ENCODE measurements at places on chromosomes 4 and X.

DNA sequence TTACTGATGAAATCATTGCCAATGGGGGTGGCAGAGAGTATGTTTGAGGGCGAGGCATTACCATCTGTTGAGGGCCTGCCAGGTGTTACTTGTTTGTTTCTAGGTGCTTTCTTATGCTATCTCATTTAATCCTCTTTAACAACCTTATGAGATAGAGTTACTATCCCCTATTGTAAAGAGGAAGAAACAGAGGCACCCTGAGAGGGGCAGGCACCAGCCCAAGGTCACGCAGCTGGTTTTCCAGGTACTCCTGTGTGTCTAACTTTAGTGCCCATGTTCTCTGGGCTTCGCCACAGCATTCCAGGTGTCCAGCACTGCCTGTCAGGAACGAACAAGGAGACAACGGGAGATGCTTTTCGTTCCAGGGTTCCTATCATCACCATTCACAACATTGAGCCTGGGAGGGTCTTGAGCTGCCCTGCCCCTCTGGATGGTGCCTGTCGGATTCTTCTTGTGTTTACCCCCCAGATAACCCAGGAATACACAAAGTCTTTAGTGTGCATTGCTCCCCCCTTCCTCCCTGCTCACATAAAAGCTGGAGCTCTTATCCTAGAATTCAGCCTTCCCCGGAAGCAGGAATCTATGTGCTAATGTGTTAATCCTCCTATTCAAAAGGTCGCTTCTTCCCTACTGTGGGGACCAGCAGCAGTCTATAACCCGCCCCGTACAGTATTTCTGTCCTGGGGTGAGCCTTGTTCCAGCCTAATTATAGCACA lies 24.9 kb upstream of the GPC4 start:
- DNase-seq, result no peak

- DNase-seq, result no peak
Observed at GRCh38 chr4:2248821-2249261, 6.9 kb upstream of the HAUS3 start.

- DNase-seq, result no peak
Observed at GRCh38 chrX:136750364-136750763, 30.4 kb downstream of the ARHGEF6 start.

DNA sequence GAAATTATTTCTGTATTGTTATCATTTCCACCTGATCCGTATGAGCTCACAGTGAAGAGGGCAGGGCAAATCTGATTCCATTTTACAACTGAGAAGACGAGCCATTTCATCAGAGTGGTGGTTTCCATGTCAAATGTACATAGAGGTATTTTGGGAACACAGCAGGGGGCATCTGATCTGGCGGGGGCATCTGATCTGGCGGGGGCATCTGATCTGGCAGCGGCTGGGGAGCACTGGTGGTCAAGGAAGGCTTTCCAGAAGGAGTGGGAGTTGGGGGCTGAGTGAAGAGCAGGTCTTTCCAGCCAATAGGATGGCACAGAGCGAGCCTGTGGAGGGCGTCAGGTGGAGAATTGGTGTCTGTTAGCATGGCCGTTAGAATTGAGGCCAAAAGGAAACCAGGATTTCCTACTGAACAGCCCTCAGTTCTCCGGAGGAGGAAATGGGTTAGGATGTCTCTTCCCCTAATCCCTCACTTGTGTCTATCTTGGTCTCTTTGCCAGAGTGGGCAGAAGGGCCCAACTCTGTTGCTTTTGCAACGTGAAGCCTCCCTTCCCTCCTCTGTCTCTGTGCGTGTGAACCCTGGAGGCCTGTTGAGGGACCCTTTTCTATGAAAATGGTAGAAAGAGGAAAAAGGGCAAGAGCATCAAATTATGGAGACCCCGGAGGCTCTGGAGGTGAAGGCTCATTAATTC lies 41.3 kb downstream of the RHOH start:
- no peak for DNase-seq

DNA sequence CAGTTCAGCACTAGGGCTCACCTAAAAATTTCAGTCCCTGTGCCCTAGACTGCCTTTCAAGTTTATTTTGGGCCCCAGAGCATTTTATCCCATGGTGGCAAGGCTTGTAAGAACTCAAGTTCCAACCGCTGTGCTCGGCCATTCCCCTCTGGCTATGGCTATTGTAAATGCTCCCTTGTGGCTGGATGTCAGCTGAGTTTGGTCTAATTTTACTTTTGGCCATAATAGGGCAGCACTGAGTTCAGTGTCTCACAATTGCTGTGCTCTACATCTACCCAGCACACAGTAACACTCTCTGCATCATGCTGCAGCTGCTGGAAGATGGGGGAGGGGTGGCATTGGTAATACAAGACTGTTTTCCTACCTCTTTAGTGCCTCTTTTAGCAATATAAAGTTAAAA lies 210.8 kb upstream of the IRS4 start:
- no peak for DNase-seq

DNA sequence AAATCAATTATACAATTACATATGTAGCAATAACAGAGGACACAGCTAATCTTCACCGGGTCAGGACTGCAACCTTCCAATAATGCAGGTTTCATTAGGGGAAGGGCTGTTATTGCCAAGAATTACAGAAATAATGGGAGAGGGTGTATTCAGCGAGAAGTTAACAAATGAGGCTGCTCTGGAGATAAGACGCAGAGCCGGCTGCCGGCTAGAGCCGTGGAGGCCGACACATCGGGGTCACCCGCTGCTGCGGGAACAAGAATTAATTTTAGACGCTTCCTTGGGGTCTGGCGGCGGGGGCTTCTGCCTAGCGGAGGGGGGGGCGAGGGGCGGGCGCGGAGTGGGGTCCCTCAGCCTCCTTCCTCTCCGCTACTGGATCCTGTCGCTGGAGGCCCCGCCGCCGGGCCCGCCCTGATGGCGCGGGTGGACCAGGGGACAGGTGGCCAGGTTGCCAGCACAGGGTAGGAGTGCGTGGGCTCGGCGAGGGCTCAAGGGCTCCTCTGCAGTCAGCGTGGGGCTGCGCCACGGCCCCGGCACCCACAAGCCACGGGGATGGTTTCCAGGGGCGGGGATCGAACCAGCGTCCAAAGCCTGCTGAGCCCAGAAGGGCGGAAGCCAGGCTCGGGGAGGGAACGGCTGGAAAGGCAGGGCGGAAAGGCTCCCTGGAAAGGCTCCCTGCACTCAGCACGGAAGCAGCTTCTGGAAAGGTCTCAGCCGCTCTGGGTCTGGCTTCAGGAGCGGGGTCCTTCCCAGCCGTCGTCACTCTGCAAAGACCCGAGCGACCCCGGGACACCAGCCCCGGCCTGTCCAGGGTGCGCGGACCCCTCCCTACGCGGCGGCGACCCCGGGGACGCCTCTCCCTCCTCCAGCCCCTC lies 113.8 kb upstream of the NKX1-1 start:
- DNase-seq, result no peak

- peak; percentile 44 for DNase-seq
Observed at GRCh38 chr4:118772081-118772766, 63.7 kb downstream of the SEC24D start.

- DNase-seq, result no peak
Observed at GRCh38 chrX:13752646-13753045, 18.1 kb downstream of the OFD1 start.

- DNase-seq, result no peak
Observed at GRCh38 chrX:110318664-110318968, 731 bp upstream of the AMMECR1 start.

DNA sequence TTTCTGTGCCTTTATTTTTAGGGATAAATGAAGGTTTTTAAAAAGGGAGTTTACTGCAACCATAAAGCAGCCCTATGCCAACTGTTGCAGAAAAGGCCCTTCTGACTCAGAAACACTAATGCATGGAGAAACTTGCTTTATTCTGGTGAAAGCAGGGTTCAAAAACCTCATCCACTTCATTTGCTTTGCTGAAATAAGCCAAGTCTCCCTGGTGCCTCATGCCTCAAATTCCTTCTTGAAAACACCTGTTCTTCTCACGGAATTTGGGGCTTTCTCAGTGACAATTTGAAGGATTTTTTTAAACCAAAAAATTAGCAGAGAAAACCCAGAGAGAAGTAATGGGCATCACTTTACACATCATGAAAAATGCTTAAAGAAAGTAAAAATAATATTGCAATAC lies 349.0 kb downstream of the PCDH7 start:
- no peak for DNase-seq

- DNase-seq, result peak; percentile 42
Observed at GRCh38 chr4:170741856-170742255, 652.1 kb upstream of the AADAT start.

- DNase-seq, result no peak
Observed at GRCh38 chr4:61411241-61411640, 211.1 kb downstream of the ADGRL3 start.

DNA sequence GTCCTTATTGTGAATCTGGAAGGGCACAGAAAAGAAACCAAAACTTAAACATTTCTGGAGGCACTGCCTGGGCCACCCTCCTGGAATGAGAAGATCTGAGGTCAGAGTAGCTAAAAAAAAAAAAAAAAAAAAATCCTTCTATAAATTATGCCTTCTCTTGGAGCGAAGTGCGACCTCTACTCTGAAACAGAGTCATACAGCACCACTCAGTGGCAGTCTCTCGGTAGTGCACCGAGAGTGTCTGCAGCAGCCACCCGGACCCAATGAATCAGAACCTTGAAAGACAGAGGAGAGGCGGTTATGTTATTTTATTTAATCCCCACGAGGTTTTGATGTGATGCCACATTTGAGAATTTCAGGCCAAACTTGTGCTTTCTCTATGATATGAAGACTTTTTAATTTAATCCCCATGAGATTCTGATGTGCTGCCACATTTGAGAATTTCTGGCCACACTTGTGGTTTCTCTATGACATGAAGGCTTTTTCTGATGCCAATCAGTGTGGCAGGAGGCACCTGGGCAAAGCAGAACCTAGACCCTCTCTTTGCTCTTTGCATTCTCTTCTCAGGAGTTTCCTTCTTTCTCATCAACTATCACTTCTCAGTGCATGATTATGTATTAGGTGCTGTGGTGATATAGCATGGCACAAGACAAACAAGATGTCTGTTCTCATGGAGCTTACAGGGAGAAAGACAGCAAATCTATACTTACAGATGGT lies 5.6 kb upstream of the CT47C1 start:
- peak; percentile 9 for DNase-seq

- DNase-seq, result no peak
Observed at GRCh38 chrX:133235830-133236229, 17.7 kb upstream of the TFDP3 start.

- no peak for DNase-seq
Observed at GRCh38 chr4:122803788-122804208, 22.8 kb upstream of the FGF2 start.

GRCh38 chrX:31383991-31384390 lies 312.1 kb upstream of the FTHL17 start:
- DNase-seq, result no peak

GRCh38 chr4:3355266-3355748 lies 62.5 kb downstream of the RGS12 start:
- no peak for DNase-seq

- DNase-seq, result no peak
Observed at GRCh38 chr4:19924761-19925160, 326.9 kb upstream of the SLIT2 start.

GRCh38 chr4:79087071-79087470 lies 147.8 kb upstream of the PAQR3 start:
- DNase-seq, result no peak

- DNase-seq, result no peak
Observed at GRCh38 chr4:129344058-129344457, 248.1 kb downstream of the C4orf33 start.

- no peak for DNase-seq
Observed at GRCh38 chr4:76494871-76495590, 60.0 kb downstream of the SHROOM3 start.

- peak; percentile 29 for DNase-seq
Observed at GRCh38 chr4:119550857-119551532, 77.6 kb downstream of the PDE5A start.

GRCh38 chrX:132409780-132410556 lies 78.9 kb downstream of the MBNL3 start:
- DNase-seq, result no peak

DNA sequence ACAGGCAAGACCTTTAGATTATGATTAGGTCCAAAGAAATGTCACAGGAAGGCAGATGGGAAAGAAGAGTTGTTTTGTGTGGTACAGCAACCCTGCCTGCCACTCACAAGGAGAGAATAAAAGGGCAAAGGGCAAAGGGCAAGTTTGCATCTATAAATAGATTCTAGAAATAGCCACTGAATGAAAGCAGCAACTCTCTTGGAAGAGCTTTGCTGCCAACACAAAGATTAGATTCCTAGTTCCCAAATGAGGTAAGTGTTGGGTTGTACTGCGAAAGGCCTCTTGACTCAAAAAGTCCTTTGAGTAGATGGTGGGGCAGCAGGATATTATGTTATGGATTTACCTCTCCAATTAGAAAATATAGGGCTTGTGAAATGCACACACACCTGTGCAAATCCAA lies 61.2 kb downstream of the MOSPD2 start:
- DNase-seq, result no peak

DNA sequence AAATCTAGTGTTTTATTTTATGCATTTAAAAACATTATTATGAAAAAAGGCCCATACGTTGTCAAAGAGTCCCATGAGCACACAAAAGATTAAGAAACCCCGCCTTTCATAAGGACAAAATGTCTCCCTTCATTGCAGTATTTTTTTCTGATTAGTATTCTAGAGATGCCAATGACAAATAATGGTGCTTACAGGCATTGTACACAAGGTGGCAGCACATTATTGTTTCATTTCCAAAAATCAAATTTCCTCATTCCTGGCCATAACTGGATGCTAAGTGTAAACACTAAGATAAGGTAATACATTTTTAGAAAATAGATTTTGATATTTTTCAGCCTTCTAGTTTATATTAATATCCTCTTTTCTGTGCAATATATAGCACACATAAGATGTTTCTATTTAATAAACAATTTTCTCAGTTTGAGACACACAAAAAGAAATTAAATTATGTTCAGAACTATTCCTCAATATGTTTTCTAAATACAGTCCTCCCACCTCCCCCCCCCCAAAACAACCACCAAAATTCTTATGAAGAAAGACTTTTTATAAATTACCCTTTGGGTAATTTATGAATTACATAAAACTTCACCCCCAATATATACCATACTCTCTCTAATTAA lies 47.7 kb downstream of the TIGD2 start:
- peak; percentile 42 for DNase-seq

GRCh38 chr4:161404346-161405110 lies 759.3 kb downstream of the FSTL5 start:
- no peak for DNase-seq

DNA sequence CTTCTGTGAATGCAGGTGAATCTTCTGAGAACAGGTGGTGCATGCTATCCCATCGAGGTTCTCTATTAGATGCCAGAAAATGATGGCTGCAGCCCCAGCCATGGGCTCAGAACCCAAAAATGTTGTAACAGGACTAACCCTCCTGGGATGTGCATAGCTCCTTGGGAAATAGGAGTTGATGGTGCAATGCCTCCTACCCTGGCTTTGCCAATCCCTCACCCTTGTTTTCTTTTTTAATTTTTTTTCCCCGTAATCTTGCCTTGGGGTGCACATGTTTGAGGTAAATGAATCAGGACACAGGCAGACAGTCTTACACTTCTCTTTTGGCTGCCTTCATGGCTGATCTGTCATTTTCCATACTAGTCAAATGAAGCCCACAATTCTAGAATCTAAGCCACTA lies 96.6 kb downstream of the KIT start:
- DNase-seq, result no peak

DNA sequence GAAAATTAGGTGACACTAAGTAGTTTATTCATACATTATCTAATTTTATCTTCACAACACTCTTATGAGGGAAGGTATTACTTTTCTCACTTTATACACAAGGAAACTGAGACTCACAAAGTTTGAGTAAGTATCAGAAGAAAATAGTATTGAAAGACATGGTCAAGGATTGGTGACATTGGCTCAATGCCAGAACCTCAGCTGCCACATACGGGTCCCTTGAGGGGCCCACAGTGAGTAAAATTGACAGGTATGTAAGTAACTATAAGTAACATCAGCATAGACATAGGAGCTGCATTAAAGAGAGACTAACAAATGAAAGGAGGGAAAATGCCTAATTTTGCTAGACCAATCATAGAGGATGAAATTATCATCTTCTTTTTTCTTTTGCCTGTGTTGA lies 134.1 kb downstream of the COX18 start:
- no peak for DNase-seq

Measured in foreskin keratinocyte (primary cell).